ENCODE measurements at places on chromosomes 13 and 19.

DNA sequence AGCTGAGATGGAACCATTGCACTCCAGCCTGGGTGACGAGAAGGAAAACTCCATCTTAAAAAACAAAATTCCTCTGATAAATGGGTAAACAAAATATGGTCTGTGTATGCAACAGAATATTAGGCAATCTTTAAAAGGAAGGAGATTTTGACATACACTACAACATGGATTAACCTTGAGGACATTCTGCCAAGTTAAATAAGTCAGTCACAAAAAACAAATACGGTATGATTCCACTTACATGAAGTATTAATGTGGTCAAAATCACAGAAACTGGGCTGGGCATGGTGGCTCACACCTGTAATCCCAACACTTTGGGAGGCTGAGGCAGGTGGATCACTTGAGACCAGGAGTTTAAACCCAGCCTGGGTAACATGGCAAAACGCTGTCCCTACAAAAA, 3.0 kb upstream of the ZNF444 start:
- DNase-seq = peak; percentile 45

GRCh38 chr13:49791711-49792549, 552 bp downstream of the KPNA3 start:
- peak; percentile 76 for DNase-seq

DNA sequence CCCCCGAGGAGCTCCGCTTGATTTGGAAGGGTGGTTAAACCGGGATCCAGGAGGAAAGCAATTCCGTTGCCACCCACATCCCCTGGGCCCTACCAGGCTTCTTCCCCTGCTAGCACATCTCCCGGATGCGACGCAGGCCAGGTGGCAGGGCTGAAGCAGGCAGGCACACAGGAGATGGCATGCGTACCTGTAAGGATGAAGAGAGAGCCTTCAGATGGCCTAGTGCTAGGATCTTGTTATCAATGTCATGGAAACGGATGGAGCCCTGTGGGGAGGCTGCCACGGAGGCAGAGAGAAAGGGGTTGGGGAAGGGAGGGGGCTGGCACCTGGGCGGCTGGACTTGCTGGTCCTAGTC, 8.5 kb upstream of the SOX1 start:
- DNase-seq = no peak

- DNase-seq = no peak
Observed at GRCh38 chr13:30738526-30739236, 3.3 kb downstream of the ALOX5AP start.

- DNase-seq = peak; percentile 88
Observed at GRCh38 chr13:110388108-110388943, 81.2 kb downstream of the COL4A2 start.

DNA sequence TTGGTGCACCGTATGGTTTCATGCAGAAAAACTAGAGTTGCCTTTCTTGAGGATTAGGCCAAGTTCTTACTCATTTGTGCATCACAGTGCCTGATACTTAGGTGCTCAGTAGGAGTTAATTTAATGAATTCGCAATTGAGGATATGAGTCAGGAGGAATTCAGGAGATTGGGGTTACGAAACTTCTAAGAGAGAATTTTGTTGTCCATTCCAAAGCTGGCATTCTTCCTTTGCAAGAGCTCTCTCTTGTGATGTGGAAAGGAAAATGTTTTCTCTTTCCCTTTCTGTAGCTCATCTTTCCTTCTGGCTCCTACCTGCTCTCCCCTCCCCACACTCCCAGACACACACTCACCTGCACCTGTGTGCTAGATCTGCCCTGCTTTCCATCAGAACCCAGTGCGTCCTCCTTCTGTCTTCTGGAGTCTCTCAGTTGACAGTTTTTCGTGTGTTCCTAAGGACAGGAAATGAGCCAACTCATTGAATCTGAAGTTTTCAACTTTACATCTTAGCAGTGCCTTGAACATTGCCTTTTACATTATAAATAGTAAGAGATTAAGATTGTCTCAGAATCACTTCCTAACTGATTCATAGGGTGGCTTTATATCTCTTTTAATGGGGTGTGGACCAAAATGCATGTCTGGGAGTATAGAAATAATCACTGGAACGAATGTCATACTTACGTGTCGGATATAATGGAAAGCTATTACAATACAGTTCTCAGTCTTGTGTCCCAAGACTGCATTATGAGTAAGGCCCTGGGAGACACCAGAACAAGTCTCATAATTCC, 19.7 kb upstream of the ERCC5 start:
- DNase-seq = peak; percentile 92

- no peak for DNase-seq
Observed at GRCh38 chr19:35276706-35277281, 5.5 kb upstream of the HAMP start.

DNA sequence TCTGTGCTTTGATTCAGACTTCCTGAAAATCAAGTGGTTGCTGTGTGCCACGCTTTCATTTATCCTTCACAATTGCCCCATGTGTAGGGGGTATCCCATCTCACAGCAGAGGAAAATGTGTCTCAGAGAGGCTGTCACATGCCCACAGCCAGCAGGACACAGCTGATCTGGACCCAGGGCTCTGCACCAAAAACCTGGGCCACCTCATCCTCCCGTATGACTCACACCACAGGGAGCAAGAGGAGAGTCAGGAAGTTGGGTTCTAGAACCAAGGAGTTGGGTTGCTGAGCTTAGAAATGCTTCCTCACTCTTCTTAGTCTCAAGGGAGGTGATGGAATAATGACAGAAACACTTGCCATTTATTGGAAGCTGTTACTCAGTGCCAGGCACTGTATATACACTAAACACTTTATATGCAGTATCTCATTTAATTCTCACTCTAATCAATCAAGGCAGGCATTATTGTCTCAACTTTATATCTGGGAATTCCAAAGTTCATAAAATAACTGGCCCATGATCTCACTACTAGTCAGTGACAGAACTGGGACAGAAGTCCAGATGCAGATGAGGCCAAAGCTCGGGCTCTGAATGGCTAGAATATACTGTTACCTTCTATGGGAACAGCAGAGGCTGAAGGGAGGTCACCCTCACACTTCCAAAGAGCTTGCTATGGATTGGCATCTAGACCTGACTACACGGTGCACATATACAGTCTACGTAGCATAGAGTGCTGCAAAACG, 47.7 kb upstream of the ATP12A start:
- no peak for DNase-seq

- peak; percentile 75 for DNase-seq
Observed at GRCh38 chr13:109790942-109791605, 4.7 kb upstream of the IRS2 start.

DNA sequence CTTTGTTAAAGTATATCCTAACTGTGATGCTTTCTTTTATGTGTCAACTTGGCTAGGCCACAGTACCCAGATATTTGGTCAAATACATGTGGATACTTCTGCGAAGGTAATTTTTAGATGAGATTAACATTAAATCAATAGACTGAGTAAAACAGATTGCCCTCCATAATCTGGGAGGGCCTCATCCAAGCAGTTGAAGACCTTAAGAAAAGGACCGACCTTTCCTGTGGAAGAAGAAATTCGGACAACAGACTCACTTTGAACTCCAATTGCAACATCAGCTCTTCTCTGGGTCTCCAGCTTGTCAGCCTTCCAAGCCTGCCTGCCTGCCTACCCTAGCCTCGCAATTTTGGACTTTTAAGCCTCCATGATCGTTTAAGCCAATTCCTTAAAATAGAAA, 57.9 kb upstream of the DOCK9 start:
- DNase-seq = no peak

DNA sequence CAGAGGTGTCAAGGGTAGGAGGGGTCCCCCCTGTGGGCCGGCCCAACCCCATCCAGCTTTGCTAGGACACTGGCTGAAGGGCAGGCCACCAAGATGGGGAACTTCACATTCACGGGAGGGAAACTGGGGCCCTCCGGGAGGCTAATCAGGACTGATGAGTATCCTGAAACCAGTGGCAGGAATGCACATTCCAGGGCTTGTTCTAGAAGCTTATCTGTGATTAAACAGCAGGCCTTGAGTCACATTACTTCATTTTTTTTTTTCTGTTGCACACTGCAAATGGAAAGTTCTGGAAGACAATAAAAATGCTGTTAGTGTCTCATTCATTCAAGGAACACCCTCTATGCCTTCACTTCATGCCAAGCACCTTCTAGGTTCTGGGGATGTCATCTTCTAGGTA, 15.5 kb upstream of the SIGLEC11 start:
- DNase-seq = no peak

DNA sequence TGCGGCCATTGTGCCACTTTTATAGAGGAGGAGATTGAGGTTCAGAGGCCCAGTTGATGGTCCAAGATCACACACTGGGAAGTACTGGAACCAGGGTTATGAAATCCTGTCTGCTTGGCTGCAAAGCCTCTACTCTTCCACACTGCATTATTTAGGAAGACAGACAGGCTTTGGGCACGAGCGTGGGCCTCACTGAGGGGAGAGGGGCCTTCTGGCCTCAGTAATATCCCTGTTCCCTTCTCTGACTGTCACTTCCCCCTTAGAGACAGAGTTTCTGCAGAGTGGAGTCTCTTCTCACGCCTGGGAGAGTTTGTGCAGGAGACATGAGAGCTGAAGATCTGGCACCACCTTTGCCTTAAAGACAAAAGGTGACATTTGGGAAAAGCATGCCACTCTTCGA, 49.0 kb upstream of the PNMA8B start:
- DNase-seq = no peak

DNA sequence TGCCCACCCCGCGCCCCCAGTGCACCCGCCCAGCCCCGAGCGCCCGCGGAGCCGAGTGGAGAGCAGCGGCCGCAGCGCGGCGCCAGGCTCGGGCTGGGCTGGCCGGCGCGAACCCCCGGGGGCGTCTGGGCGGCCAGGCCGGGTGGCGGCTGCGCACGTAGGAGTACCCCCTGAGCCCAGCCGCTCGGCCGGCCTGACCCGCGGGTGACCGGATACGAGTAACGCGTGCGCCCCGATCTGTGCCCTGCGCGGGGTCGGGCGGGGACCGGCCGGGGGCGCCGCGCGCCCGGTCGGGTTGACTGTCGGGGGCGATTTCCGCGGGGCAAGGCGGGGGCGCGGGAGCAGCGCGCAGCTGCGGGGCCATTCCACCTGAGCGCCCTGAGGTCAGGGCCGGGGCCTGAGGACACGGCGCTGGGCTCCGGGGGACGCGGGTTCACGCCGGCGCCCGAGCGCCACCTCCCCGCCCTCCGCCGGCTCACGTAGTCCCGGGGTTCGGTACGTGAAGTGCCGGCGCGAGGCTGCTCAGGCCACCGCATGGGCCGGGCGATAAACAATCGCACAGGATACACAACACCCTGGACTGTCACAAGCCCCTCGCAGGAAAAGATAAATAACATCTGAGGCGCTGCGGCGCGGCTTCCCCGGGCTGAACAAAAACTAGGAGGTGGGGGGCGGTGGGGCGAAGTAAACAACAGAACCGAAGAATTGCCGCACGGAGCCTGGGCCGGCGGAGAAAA, 37.6 kb upstream of the FLT1 start:
- DNase-seq = peak; percentile 62

- no peak for DNase-seq
Observed at GRCh38 chr19:12947702-12948611, 2.3 kb downstream of the RAD23A start.

- no peak for DNase-seq
Observed at GRCh38 chr13:27128825-27129627, 42.6 kb downstream of the USP12 start.

DNA sequence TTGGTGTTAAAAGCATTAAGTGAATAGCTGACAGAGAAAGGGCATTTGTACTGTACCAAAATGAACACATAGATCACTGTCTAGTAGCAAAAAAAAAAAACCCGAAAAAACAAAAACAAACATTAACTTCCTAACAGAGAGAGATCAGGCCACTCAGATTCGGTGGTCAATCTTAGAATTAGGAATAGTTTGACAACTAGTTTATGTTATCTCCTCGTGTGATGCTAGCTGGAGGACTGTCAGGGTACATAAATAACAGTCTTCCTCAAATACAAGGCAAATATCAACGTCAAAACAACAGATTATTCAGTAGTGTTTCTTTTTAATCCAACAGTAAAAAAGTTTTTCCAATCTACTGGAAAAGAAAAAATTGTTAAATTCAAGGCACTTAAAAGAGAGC, 1.7 kb downstream of the ZMYM5 start:
- peak; percentile 17 for DNase-seq

GRCh38 chr19:5026706-5027273, 57.9 kb downstream of the KDM4B start:
- peak; percentile 25 for DNase-seq

GRCh38 chr13:19153782-19154450, 27.7 kb downstream of the TUBA3C start:
- no peak for DNase-seq

GRCh38 chr13:28819735-28820098, 422 bp upstream of the MTUS2 start:
- peak; percentile 82 for DNase-seq

DNA sequence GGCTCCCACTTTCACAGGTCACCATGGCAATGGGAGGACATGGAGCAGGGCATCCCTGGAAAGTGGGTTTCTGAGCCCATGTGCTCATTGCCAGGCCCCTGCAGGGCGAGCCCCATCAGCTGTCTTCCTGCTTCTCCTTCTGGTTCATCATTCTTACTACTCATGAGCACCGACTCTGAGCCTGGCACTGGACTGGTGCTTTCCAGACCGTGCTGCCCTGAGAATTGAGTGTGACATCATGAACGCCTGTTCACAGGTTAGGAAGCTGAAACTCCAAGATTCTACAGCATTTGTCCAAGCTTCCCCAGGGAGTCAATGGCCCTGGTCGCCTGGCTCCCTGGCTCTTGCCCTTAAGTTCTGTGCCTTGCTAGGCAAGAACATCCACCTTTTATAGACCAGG, 210.4 kb upstream of the ZNF536 start:
- no peak for DNase-seq

DNA sequence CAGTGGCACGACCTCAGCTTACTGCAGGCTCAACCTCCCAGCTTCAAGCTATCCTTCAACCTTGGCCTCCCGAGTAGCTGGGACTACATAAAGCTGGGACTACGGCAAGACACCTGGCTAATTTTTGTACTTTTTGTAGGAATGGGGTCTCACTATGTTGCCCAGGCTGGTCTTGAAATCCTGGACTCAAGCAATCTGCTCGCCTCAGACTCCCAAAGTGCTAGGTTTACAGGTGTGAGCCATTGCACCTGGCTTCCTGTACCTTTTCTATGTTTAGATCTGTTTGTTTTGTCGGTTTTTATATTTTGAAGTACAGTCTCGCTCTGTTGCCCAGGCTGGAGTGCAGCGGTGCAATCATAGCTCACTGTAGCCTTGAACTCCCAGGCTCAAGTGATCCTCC, 17.5 kb upstream of the TICAM1 start:
- no peak for DNase-seq

- DNase-seq = no peak
Observed at GRCh38 chr19:31952693-31953092, 392.7 kb upstream of the ZNF507 start.

GRCh38 chr19:13103581-13104359, 1.1 kb upstream of the LYL1 start:
- DNase-seq = no peak

GRCh38 chr19:512547-513365, 5.5 kb downstream of the TPGS1 start:
- no peak for DNase-seq

- peak; percentile 65 for DNase-seq
Observed at GRCh38 chr19:5001615-5002014, 32.7 kb downstream of the KDM4B start.

- no peak for DNase-seq
Observed at GRCh38 chr19:17743874-17744580, 7.2 kb upstream of the FCHO1 start.

Data from adipocyte (in vitro differentiated cells).